Stimulated activated CD8-positive, alpha-beta memory T cell treated with anti-CD3 and anti-CD28 coated beads, Interleukin-7, amount 100 ng/mL, for 4 hours (primary cell): ENCODE measurements at places on chromosomes 16 and 17.

DNA sequence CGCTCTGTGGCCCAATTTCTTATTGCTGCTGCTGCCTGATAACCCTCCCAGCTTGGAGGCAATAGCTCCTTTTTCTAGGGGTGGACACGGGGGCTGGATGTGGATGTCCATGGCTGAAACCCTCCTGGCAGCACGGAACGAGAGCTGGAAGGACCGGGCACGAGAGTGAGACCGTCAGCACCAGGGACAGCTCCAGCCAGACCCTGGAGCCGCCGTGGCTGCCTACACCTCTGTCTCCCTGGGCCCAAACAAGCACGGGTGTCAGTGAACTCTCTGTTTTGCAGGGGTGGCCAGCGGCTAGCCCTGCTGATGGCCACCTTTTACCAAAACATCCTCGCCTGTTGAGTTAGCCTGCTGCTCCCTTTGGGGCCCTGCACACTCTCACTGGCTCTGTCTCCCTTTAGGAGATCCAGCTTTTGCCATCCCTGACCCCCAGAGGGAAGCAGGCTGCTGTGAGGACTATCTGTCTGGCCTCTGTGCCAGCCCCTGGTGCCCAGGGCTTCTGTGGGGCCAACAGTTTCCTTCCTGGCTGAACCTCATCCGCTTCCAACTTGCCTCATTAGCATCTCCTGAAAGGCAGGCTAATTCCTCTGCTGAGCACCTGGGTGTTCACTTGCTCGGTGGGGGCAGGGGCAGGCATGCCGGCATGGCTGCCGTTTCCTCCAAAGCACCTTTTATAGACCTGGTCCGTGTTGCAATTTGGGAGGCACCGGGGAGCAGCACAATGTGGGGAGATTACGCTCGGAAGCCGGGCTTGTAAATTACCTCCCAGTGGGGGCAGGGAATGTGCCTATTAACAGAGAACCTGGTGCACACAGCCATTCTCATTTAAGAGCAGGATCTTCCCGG lies 118.1 kb downstream of the ENGASE start:
- no peak for DNase-seq

- no peak for DNase-seq
Observed at GRCh38 chr16:70611224-70611598, 35.1 kb upstream of the IL34 start.

GRCh38 chr16:18784917-18785623 lies 5.1 kb downstream of the RPS15A start:
- DNase-seq = no peak

DNA sequence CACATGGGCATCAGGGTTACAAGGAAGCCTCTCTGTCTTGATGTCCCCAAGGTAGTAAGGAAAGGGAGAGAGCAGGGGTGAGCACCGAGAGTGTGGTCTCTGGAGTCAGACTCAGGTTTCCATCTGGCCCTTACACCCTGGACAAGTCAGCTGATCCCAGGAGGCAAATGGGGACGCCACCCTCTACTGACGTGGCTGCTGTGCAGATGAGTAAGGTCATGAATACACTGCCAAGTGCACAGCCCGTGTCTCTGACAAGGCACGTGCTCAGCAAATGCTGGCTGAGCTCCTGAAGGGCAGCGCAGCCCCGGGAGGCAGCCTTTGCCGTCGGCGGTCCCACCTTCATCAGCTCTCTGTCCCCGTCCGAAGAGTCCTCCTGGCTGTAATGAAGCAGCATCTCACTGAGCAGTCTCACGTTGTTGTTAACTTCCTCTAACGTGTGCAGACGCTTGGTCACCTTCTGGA lies 19.4 kb downstream of the GGA3 start:
- DNase-seq = no peak

- no peak for DNase-seq
Observed at GRCh38 chr16:67499106-67499505, 15.8 kb upstream of the AGRP start.

- DNase-seq = no peak
Observed at GRCh38 chr16:66475232-66475631, 48.1 kb downstream of the BEAN1 start.

DNA sequence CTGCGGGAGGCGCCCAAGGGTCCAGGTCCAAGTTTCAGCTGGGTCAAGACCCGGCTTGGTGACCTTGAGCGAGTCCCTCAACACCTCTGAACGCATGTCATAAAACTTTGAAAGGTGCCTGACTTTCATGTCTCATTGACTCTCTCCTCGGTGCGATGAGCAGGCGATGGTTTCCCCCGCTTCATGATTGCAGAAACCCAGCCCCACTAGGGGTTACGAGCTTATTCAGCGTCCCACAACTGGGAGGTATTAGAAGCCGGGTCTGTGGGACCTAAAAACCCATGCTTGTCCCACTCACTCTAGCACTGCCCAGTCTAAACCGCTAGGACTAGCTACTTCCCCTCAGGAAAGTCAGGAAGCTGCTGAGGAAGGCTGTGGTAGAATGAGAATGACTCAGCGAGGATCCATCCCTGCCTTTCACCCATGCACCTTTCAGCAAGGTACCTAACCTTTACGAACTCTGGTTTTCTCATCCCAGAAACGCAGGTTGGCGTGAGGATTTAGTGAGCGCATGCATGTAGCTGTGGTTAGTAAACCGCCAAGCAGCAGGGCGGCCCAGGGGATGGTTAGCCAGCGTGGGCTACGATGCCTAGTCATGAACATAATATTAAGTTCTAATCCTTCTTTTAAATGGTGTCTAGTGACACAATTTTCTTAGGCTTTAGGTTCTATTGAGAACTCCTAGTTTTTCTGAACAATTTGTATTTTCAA lies 26.2 kb upstream of the RFFL start:
- peak; percentile 40 for DNase-seq

- DNase-seq = no peak
Observed at GRCh38 chr16:50994995-50995394, 156.1 kb downstream of the SALL1 start.

GRCh38 chr16:81651758-81652718 lies 127.1 kb upstream of the PLCG2 start:
- no peak for DNase-seq

DNA sequence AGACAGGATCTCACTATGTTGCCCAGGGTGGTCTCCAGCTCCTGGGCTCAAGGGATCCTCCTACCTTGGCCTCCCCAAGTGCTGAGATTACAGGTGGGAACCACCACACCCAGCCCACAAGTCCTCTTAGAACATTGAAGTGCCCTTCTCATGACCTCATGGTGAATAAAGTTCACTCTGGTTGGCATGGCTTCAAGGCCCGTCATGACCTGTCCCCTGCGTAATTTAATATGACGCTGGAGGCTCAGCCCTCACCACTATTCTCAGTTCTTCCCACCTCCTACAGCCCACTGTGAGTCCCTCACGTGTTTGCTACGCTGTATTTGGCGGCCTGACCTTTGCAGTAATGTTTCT lies 1.9 kb downstream of the ENDOV start:
- no peak for DNase-seq

DNA sequence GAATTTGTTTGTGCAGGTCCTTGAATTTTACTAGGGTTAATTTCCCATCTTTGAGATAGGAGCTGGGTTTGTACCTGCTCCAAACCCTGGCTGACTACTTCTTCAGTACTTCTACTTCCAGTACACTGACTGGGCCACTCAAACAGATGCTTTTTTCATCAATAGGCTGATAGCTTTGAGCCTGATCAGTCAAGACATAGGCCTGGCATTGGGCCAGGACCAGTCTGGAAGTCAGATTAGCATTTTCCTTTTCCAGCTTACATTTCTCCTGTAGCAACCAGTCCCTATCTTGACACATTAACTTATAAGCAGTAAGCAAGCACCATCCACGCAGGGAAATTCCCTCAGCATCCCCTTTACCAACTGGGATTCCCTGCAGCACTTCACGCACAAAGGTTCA lies 7.5 kb upstream of the TMEM101 start:
- DNase-seq = no peak

DNA sequence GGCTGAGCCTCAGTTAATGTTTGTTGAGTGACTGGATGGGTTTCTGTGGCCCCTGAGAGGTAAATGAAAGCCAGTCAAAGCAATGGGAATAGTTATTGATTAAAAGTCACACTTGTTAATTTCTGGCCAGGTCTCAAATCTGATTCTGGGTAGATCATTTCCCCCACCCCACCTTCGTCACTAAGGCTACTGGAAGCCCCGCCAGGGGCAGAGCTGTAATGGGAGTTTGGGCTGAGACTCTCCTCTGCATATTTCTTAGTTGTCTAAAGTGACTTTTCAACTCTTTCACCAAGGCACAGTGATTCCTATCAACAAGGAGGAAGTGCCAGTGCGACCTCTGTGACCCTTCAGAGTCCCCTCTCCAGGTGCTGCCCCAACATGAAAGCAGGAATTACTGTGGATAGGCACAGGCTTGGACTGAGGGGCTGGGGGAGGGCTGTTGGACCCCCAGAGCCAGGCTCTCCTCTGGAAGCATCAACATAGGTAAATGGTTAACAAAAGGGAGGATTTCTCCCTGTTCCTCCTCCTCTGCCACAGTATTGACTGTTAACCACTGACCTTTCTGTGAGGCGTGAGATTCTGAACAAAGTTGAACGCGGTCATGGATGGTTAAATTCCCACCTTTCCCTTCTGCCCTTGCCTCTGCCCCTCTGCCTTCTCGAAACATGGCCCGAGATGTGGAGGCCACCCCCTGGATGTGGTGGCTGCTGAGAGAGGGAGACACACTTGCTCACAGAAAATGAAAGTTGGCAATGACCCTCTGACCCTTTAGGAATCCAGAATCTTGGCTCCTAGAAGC lies 20.8 kb upstream of the TBX2 start:
- DNase-seq = no peak

DNA sequence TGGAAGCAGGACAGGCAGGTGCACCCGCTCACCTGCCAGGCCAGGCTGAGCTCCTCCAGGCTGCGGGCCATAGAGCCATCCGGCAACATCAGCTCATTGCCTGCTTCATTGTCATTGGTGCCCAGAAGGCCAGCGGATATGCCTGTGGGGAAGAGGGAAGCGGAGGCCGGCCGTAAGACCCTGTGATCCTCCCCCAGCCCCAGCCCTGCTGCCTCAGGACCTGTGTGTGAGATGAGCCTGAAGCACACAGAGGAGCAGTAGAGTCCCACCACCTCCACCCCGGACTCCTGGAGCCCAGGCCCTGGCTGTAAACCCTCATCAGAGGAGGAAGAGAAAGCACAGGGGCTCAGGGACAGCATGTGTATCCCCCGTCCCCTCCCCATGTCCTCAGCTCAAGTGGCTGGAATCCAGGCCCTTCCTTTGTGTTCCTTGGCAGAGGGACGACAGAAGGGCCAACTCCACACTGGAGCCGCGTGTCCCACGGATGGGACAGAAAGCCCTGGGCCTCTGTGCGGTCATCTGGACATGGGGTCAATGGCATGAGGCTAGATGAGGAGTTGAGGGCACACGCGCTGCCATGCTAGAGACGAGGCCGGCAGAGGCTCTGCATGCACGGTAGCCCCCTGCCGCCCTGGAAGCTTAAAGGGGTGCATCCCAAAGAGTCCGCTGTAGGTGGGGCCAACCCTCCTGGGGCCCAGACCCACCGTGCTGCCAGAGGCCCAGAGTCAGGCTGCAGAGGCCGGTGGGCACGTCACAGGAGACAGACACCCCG lies 39.1 kb downstream of the RMI2 start:
- DNase-seq = no peak

DNA sequence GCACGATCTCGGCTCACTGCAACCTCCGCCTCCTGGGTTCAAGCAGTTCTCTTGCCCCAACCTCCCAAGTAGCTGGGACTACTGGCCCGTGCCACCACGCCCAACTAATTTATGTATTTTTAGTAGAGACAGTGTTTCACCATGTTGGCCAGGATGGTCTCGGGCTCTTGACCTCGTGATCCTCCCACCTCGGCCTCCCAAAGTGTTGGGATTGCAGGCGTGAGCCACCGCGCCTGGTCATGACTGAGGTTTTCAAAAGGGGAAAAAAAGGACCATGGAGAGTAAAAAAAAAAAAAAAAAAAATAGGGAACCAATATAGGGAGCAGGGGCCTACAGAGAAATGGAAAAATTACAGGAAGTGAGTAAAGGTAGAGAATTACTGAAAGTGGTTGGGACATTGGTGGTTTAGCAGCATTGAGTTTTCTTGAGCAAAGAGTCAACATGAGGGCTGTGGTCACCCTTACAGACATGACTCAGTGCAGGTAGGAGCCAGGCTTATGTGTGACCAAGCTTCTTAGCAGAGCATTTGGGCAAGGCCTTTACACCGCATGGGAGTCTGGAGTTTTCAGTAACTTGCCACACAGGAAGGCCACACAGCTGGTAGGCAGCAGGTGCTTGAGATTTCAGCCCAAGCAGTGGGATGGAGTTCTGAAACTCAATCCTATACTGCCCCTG lies 447.3 kb downstream of the HS3ST3B1 start:
- DNase-seq = no peak

- no peak for DNase-seq
Observed at GRCh38 chr17:27242951-27243350, 51.0 kb upstream of the WSB1 start.

- no peak for DNase-seq
Observed at GRCh38 chr17:6713130-6713917, at the start of gene SLC13A5. SLC13A5 (minus strand) TSS chr17:6713369; CDS start chr17:6713333, 36 bp downstream.

- DNase-seq = no peak
Observed at GRCh38 chr17:37796076-37796475, 51.2 kb upstream of the HNF1B start.

GRCh38 chr17:75610103-75610984 lies 22.7 kb downstream of the MYO15B start:
- DNase-seq = no peak

DNA sequence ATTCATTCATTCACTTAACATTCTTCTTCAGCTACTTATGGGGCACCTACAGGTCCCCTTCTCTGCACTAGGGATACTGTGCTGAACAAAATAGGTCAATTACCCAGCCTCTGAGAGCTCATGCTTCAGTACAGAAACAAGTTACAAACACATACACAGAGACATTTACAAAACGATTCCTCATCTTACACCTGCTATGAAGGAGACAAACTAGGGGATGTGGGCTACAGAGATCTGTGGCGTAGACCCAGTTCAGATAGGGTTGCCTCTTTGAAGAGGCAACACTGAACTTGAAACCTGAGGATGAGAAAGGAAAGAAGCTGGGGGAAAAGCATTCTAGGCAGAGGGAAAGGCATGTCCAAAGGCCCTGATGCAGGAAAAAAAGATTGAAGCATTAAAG lies 5.2 kb downstream of the IL21R start:
- no peak for DNase-seq

DNA sequence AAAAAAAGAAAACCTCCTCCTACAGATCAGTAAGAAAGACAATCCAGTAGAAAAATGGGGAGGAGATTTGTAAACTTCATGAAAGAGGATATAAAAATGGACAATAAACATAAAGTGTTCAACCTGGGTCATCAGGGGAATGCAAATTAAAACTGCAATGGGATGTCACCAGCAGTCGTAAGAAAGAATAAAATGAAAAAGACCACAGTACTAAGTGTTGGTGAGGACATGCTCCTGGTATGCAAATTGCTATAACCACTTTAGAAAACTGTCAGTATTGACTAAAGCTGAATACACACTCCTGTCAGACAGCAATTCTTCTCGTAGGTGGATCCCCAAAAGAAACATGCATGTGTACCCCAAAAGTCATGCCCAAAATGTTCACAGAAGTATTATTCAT lies 265.3 kb upstream of the CACNG5 start:
- no peak for DNase-seq

GRCh38 chr17:75832164-75832651 lies 12.0 kb downstream of the UNC13D start:
- no peak for DNase-seq
